T-helper 9 cell (primary cell): ENCODE measurements at places on chromosomes 16 and 17.
A peak's percentile ranks its signal among the peaks of the same experiment; 100 is the strongest.

DNA sequence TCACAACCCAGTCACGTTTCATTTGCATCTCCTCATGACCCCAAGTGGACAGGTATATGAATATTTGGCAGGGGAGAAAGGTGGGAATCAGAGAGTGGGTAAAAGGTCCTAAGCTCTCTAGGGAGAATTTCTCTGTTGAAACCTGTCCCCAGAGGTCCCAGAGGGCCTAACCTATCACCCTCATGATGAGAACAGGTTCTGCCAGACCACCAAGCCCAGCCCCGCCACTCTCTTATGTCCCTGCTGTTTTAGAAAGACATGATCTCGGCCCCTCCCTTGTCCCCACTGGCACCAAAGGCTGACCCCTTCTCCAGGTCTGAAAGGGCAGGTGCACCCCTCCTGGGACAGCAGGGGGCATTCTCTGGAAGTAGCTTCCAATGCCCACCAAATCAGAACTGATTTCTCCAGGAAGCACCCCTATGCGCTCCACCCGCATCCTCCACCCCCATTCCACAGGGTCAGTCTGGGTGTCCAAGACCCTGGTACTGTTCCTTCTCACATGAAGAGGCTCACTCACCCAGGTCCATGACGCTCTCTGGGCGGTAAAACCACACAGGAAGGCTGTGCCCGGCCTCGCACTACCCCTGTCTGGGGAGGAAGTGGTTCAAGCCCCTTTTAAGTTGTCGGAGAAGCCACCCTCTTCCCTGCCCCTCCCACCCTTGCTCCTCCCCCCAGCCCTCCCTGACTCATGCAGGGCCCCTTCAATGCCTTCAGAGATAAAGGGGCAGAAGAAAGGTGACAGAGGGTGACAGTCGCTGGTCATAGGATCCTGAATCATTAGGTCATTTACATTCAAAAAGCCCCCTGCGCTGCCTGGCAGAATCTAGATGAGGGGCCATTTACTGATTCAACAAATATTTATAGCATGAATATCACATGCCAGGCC, at the start of gene CCR7:
TSS of gene CCR7 (minus strand) at position 590 of the 886 bp plus-strand sequence. CDS start at position 527, 63 bp downstream.
- DNase-seq, result peak; percentile 85

- no peak for DNase-seq
Observed at GRCh38 chr17:42185621-42185930, 324 bp upstream of the HCRT start.

DNA sequence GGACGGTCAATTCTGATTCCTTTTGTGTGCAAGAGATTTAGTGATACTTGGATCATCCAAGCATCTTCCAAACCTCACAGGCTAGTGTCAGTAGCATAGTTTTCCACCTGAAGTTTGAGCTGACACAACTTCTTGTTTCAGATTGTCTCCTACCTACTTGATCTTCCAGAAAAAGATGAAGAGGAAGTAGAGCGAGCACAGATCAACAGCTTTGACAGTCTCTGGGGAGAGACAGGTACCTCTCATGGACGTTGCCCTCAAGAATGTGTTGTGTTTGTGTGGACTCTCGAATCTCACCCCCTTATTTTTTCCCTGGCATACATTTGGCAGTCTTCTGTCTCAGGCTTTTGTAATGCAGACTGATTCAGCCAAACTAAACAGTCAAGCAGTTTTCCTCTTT, 47.4 kb downstream of the CYB561 start:
- no peak for DNase-seq

DNA sequence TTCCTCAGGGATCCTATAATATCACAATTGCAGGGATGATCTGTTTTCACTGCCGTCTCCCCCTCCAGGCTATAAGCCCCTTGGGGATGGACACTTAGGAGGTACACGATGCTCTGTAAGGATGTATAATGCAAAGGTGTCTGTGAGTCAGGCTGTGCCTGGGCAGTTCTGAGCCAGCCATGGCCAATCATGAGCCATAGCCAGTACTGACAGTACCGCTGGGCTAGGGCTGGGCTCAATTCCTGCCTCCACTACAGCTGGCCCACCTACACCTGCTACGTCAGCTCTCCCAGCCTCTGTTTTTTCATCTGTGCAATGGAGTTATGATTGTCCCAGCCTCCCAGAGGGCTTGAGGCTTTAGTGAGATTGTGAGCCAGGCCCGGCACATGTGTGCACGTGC, 2.8 kb upstream of the WNT9B start:
- no peak for DNase-seq

- DNase-seq, result no peak
Observed at GRCh38 chr17:44321246-44322120, 3.1 kb downstream of the SLC25A39 start.

DNA sequence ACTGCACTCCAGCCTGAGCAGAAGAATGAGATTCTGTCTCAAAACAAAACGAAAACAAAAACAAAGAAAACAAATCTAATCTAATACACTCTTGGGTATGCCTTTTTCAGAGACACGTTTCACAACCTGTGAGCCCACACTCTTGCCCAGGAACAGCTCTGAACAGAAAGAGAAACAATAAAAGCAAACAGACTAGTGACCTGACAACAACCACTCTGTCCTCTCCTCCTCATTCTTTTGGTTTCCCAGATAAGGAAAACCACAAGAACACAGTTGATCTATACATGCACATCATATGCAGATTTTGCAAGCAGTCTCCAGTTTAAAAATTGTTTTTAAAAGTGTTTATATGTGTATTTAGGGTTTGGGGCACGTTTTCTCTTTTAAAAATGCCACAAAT, 1.3 kb downstream of the MKS1 start:
- DNase-seq, result no peak

GRCh38 chr17:18144261-18144660, 35.7 kb downstream of the MYO15A start:
- no peak for DNase-seq

DNA sequence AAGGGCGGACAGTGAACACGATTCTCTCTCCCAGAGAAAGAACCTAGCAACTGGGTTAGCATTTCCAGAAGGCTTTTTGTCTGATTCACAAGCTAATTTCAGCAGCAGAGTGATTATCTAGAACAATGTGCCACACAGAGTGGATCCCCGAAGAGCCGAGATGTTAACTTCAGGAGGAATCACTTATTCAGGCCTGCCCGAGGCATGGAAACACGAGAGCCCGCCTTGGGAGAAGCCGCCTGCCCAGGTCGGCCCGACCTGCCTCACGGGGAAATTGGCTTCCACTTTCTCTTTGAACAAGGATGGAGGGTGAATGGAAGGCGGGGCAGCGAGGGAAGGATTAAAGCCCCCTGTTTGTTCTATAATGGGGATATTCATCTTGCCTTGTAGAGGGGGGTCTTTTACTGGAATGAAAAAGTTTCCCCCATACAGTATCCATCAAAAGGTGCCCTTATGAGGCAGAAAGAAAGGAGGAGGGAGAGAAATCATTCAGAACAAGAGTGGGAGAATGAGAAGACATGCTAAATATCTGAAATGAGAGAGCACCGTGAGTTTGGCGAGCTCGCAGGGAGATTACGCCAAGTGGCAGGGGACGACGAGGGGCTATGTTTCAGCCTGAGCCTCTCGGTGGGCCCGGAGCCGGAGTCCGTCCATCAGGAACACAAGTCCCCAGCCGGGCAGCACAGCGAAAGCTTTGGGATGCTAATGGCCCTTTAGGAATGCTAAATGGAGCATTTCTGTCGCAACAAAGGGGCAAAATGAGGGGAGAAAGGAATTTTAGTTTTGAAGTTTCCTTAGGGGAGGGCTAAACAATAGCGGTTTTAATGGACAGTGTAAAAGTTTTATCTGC, 33.0 kb downstream of the NTN1 start:
- no peak for DNase-seq

DNA sequence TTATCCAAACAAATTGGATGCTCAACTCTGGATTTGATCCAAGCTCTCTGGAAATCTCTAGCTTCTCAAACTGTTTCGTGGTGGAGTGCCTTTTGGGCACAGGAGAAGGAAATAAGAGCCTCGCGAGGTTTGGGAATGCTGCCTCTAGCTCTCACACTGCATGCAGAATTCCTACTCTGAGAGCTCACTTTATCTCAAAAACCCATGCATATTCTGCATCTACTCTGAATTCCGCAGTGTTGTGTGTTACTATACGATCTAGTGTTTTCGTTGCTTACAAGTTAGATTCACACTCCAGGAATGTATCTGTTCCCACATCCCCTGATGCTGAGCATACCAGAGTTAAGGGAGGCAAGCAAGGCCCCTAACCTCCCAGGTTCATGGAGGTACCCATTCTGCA, 462.7 kb downstream of the WWOX start:
- DNase-seq, result no peak

DNA sequence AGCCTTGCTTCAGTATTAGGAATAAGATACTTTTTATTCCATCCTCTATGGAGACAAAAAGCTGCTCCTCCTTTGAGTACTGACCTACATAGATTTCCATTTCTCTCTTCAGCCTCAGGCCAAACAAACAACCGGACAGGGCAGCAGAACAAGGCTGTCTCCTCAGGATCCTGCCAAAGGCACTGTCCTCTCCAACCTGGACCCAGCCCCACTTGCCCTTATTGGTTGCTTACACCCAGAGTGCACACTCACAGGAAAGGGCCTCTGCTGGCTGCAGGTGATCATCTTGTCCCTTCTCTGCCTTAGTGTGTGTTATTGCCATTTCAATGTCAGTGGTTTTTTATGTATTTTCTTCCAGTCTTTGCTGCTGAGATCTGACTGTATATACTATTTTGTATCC, 26.6 kb downstream of the LIG3 start:
- no peak for DNase-seq

DNA sequence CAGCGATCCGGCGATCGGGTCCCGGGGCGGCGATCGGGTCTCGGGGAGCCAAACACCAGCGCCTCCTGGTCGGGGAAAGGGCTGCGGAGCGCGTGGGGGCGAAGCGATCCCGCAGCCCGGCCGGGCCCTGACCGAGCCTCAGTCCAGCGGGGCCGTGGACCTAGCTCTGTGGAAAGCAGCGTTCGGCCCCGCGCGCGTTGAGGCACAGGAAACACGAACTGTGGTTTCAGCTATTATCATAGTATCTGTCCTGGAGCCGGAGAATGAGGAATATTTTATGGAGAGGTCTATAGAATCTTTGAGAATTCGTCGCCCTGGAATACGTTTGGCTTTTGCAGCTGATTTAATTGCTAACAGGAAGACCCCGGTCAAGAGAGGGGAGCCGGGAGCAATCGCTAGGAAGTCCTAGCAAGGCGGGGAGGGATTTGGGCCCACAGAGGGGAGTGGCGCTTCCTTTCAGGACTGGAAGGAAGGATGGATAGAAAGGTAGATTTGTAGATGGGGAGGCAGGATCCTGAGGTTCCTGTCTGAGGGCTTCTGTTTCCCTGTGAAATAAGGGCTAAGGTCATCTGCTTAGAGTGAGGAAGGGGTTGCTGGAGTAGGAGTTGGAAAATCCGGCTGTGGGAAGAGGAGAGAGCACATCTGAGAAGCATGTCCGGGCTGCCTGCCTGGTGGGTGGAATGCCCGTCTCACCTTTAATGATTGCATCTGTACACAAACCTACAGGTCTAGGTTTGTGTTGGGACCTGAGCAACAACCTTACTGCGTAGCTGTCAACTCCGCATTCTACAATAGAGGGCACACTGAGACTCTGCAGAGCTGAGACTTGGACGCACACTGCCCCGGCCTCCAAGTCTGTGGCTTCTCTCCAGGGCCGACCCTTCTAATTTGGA, 770 bp downstream of the CCNF start:
- DNase-seq, result no peak

DNA sequence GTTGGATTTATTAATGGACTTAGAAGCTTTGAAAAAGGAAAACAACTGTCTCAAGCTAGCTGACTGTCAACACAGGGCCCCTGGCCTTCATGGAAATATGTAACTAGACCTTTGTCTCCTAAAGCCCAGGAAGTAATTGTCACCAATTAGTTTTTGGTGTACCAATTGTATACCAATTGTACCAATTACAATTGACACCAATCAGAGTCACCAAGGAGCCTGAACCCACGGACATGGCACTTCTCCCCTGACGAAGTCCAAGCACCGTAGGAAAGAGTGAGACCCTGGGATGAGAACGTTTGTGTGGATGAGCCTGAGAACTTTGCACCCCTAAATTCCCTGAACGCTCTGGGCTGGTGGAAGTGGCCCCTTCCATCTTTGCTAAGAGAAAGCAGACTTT, 129.0 kb downstream of the ENGASE start:
- no peak for DNase-seq

DNA sequence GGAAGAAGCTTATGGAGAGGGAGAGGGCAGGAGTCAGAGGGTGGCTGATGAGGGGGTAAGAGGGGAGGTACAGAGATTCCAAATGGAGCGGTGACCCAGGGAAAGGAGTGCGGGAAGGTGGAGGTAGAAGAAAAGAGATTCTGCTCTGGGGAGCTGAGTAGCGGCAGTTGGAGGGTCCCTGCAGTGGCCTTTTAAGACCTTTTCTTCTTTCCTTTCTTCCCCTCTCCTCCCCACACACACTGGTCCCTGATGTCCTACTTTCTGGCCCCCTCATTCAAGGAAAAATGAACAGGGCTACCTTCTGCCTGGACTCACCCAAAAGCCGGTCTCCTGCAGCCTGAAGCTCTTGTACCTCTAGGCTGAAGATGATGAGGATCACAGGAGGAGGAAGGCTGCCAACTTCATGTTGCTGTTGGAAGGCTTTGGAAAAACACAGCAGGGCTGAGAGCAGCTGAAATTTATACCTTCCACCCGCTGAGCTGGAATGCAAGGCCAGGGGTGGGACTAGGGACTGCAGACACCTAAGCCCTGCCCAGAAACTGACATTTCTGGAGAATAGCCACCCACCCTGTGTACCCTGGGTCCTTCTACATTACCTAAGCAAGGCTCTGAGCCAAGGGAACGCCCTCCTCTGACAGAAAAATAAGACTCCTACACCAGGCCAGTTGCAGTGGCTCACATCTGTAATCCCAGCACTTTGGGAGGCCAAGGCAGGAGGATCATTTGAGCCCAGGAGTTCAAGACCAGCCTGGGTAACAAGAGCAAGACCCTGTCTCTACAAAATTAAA, 9.4 kb upstream of the HEATR6 start:
- DNase-seq, result no peak

DNA sequence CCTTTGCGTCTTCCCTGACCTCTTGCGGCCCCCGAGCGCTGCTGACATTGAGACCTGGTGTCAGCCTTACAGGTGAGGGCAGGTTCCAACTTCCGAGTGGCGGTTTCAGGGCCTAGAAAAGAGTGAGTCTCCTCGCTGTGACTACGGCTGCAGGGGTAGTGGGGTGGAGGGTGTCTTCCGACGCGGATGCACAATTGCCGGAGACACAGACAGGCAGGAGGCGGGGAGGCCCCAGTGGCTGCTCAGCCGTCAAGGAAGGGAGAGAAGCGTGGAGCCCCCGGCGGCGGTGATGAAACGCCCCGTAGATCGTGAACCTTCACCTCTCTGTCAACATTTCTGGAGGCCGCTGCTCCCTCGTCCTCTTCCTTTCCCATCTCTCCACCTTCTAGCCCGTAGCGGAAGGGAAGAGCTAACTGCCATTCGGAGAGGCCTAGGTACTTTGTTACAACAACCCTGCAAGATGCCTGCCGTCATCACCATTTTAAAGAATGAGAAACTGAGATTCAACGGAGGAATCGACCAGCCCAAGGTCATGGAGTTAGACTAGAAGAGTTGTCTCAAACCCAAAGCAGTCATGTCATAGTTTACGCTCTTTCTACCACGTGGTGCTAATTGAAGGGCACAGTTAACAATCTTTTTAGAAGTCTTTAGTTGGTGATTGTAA, 485 bp downstream of the DNAJA3 start:
- DNase-seq, result no peak

GRCh38 chr16:35296962-35297653, 1837.7 kb downstream of the TP53TG3F start:
- no peak for DNase-seq

- DNase-seq, result peak; percentile 38
Observed at GRCh38 chr16:88456356-88457292, 3.5 kb downstream of the ZFPM1 start.
